ENCODE measurements at places on chromosomes 2 and 18. TPM values are rescaled to one million over a fixed set of nuclear protein-coding genes. Genes with fewer than 3 reads are reported as not detected.

DNA sequence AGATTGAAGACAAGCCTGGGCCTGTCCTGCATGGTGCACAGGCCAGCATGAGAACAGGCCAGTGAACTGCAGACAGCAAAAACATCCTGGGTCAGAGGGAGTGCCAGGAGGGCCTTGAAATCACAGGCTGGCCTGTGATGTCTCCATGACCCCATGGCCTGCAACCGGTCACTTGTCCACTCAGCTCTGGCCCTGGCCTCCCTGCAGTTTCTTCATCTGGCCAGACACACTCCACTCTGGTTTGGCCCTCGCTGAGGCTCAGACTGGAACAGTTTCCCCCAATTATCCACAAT lies 12.6 kb downstream of the CYRIA start:
- peak; percentile 30 for DNase-seq

Gene ASXL3
- polyA plus RNA-seq, result not detected

DNA sequence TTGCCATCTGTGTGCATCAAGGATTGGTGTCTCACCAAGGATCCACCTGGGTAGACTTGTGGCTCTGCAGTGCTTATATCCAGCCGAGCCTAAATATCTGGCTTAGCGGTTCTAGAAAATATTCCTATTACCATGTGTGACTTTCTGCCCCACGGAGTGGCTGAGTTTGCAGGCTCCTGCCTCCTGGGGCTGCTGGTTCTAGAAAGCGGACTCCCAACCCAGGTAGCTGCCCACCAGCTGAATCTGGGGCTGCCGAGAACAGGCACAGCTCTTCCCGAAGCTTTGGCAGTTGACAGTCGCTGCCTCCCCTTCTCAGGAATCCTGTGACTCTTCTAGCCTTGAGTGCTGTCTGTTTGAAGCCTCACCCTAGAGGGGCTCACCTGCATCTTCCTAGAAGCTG lies 104.6 kb downstream of the TPGS2 start:
- DNase-seq, result no peak

- DNase-seq, result no peak
These were observed 8.1 kb downstream of the GMCL1 start for GRCh38 chr2:69837533-69837932.

Gene GPR75
- polyA plus RNA-seq, result 0.11 TPM

DNA sequence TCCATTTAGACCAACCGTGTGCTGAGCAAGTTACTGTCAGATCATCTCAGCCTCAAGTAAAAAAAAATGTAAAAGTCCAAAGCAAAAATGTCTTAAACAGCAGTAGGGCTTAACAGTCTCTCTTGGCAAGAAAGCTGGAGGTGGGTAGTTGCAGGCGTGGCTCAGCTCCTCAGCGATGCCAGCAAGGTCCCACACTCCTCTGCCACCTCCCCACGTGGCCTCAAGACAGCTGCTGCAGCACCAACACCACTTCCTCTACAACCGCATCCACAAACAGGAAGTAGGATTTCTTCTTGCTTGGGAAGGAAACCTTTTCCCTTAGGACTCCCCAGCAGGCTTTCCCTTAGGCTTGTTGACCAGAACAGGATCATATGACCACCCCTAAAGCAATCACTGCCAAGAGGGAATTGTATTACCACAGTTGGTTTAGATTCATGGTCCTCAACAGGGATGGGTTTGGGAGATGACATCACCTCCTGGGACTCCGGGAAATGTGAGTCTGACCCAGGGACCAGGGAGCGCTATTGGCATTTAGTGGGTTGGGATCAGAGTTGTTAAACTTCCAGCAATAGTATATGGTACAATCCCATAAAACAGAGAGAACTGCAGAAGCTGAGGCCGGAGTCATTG lies 97.1 kb downstream of the MAPK4 start:
- DNase-seq, result no peak

GRCh38 chr2:161998857-161999256 lies 75.2 kb downstream of the DPP4 start:
- no peak for DNase-seq

GRCh38 chr2:156322686-156323231 lies 9.8 kb downstream of the NR4A2 start:
- no peak for DNase-seq

DNA sequence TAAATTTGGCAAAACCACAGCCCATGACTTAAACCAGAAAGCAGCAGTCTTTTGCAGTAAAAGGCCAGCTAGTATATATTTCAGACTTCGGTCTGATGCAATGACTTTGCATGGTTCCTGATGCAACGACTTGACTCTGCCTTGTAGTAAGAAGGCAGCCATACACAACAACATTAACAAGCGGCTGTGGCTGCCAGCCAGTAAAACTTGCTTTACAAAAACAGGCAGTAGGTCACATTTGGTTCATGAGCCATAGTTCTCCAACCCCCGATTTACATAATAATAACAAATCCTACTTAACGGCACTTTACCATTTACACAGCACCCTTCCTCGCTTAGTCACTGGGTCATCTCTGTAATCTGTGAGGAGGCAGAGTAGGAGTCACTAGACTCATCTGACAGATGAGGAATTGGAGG lies 410.3 kb downstream of the LRATD1 start:
- no peak for DNase-seq

DNA sequence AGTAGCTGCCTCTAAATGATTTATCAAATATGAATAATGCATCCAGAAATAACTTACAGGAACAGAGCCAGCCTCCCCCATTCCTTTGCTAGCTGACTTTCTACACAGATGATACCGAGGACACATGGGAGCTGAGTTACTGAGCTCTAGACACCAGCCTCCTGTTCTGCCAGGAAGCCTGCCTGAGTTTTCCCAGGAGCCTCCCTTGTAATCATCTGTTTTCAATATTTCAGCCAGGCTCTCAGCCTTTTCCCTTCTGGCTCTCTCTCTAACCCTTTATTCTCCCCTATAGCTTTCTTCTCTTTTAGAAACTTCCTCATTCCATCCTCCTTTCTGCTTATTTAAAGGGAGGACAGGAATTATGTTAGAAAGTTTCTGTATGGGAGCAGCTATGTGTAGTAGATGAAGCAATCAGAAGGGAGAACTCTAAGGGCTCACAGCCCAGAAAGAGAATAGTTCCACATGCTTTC lies 911.6 kb downstream of the TDRD15 start:
- no peak for DNase-seq

Gene CPLX4
- not detected for polyA plus RNA-seq

Data from foreskin keratinocyte (primary cell).